Suprapubic skin (tissue), 4 donors: ENCODE measurements at places on chromosomes 16 and 17. TPM values are rescaled to one million over a fixed set of nuclear protein-coding genes. Genes with fewer than 3 reads are reported as not detected.
A peak's percentile ranks its signal among the peaks of the same experiment; 100 is the strongest.

- no peaks in the 10 kb centered on the region for H3K27me3 ChIP-seq
- H3K36me3 ChIP-seq = no peaks in the 10 kb centered on the region
- DNase-seq = no peak
- H3K4me3 ChIP-seq = peak overlapping the region; percentile 26
- H3K4me1 ChIP-seq = no peaks in the 10 kb centered on the region
- no peak overlapping the region for H3K27ac ChIP-seq
Measured at GRCh38 chr16:83137894-83138293, 511.1 kb downstream of the CDH13 start.

DNA sequence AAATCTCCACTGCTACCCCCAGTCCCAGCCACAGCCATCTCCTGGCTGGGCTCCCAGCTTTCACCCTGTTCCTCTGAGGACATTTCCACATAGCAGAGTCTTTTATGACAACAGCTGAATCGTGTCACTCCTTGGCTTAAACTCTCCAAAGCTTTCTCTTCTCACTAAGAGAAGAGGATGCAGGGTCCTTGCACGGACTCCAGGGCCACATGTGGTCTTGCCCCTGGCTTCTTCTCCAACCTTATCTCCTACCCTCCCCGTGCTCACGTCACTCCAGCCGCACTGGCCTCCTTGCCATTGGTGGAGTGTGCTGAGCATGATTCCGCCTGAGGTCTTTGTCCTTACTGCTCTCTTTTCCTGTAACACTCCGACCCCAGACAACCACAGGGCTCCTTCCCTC lies 39.9 kb upstream of the CCDC182 start:
- H3K4me3 ChIP-seq = no peak overlapping the region
- peaks cover 46% of the 10 kb centered on the region for H3K27me3 ChIP-seq
- no peaks in the 10 kb centered on the region for H3K36me3 ChIP-seq
- no peak overlapping the region for H3K27ac ChIP-seq
- peaks cover 11% of the 10 kb centered on the region for H3K4me1 ChIP-seq
- no peak for DNase-seq

GRCh38 chr17:19769946-19770652 lies 22.0 kb upstream of the ALDH3A1 start:
- peaks cover 7% of the 10 kb centered on the region for H3K4me1 ChIP-seq
- no peak overlapping the region for H3K4me3 ChIP-seq
- H3K27me3 ChIP-seq = no peaks in the 10 kb centered on the region
- no peak overlapping the region for H3K27ac ChIP-seq

- H3K4me1 ChIP-seq = peaks cover 61% of the 10 kb centered on the region
- H3K27me3 ChIP-seq = no peaks in the 10 kb centered on the region
- H3K27ac ChIP-seq = no peak overlapping the region
- DNase-seq = no peak
Measured at GRCh38 chr16:89383095-89384003, 107.0 kb downstream of the ANKRD11 start.

The STAT5B gene
- 52.7 TPM for total RNA-seq

DNA sequence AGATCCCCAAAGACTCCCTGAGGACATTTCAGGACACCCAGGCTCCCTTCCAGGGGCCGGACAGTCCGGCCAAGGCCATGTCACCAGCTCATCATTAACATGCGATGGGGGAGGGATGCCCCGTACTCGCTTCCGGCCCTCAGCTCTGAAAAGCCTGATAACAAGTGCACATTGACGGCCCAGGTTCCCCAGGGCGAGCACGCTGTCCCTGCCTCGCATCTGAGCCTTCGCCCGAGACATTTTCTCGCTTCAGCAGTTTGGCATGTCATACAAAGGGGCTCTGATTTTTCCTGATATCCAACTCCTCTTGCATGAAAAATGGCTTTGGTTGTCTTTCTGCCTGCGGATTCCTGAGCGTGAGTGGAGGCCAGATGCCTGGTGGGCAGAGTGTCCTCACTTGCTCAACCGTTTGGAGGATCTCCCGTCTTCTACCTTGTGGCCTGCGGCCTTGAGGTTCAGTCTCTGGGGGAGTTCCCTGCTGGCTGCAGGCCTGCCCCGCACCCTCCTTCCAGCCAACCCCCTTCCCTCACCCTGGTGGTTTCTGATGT lies 14.1 kb downstream of the CACNG4 start:
- no peak overlapping the region for H3K27ac ChIP-seq
- no peak overlapping the region for H3K4me3 ChIP-seq
- peaks cover 4% of the 10 kb centered on the region for H3K4me1 ChIP-seq
- peaks cover 41% of the 10 kb centered on the region for H3K27me3 ChIP-seq
- no peaks in the 10 kb centered on the region for H3K36me3 ChIP-seq

The AHSP gene
- not detected for total RNA-seq

GRCh38 chr17:63955232-63955631 lies 17.5 kb downstream of the SCN4A start:
- no peaks in the 10 kb centered on the region for H3K4me1 ChIP-seq
- H3K27me3 ChIP-seq = peaks cover 7% of the 10 kb centered on the region
- no peaks in the 10 kb centered on the region for H3K36me3 ChIP-seq
- no peak for DNase-seq
- H3K27ac ChIP-seq = no peak overlapping the region
